ENCODE measurements at places on chromosomes 12 and 14. TPM values are rescaled to one million over a fixed set of nuclear protein-coding genes. Genes with fewer than 3 reads are reported as not detected.

TTC6 gene
- not detected for total RNA-seq

SRGAP1 gene
- 16.3 TPM for total RNA-seq

GOLGA3 gene
- 83.4 TPM for total RNA-seq

AICDA gene
- total RNA-seq = not detected

CALCOCO1 gene
- 70.9 TPM for total RNA-seq

LHX5 gene
- not detected for total RNA-seq

AQP5 gene
- total RNA-seq = 0.67 TPM

LPAR5 gene
- total RNA-seq = not detected

NID2 gene
- 56.7 TPM for total RNA-seq

KRT72 gene
- total RNA-seq = not detected

NPAS3 gene
- 0.13 TPM for total RNA-seq

MED6 gene
- 41.5 TPM for total RNA-seq

SUPT16H gene
- total RNA-seq = 100 TPM

GRCh38 chr12:26264215-26264838 lies 69.0 kb downstream of the SSPN start:
- H3K4me1 ChIP-seq = no peaks in the 10 kb centered on the region
- H3K4me3 ChIP-seq = no peak overlapping the region
- H3K36me3 ChIP-seq = no peaks in the 10 kb centered on the region
- peaks cover 3% of the 10 kb centered on the region for H3K27me3 ChIP-seq
- H3K27ac ChIP-seq = no peak overlapping the region
- DNase-seq = no peak

- peak overlapping the region; percentile 54 for H3K27ac ChIP-seq
- H3K4me1 ChIP-seq = peaks cover 50% of the 10 kb centered on the region
- no peaks in the 10 kb centered on the region for H3K27me3 ChIP-seq
- DNase-seq = no peak
- no peak overlapping the region for H3K4me3 ChIP-seq
Measured at GRCh38 chr12:46438256-46438655, 65.7 kb upstream of the SLC38A2 start.

DNA sequence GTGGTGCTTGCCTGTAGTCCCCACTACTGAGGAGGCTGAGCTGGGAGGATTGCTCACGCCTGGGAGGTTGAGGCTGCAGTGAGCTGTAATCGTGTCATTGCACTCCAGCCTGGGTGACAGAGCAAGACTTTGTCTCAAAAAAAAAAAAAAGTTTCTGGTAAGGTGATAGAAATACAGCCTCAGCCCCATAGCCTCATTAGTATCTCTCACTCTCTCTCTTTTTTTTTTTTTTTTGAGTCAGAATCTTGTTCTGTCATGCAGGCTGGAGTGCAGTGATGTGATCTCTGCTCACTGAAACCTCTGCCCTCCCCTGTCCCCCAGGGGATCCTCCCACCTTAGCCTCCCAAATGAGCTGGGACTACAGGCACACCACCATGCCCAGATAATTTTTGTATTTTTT lies 19.2 kb downstream of the MTHFD1 start:
- H3K36me3 ChIP-seq = peaks cover under 1% of the 10 kb centered on the region
- H3K4me1 ChIP-seq = no peaks in the 10 kb centered on the region
- H3K27me3 ChIP-seq = no peaks in the 10 kb centered on the region
- H3K4me3 ChIP-seq = no peak overlapping the region

- no peaks in the 10 kb centered on the region for H3K36me3 ChIP-seq
- H3K27ac ChIP-seq = no peak overlapping the region
- peaks cover 84% of the 10 kb centered on the region for H3K27me3 ChIP-seq
- no peak overlapping the region for H3K4me3 ChIP-seq
- DNase-seq = no peak
Measured at GRCh38 chr12:57735952-57736740, 2.4 kb downstream of the AGAP2 start.

- peak overlapping the region; percentile 92 for H3K27ac ChIP-seq
- peaks cover 18% of the 10 kb centered on the region for H3K4me1 ChIP-seq
- no peak for DNase-seq
- no peaks in the 10 kb centered on the region for H3K27me3 ChIP-seq
- peak overlapping the region; percentile 50 for H3K4me3 ChIP-seq
Measured at GRCh38 chr14:39267608-39268005, 33.9 kb downstream of the MIA2 start.

DNA sequence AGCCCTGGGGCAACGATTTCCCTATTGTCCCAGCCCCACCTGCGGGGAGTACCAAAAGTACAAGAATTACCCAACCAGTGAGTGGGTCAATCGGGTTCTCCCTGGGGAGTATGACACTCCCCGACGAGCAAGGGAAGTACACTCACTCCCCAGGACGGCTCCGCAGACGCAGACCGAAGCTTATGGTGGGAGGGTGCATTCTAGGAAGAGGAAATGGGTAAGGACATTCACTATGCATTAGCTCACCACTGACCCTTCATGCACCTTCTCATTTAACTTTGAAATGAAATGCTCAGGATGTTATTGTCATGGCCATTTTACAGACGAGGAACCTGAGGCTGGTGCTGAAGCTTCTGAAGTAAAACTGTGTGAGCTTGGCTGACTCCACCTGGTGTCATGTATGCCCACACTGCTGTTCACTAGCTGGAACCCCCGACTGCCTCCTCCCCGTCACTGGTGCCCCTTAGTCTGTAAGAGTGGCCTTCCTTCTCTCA lies 45.8 kb upstream of the TMED10 start:
- no peaks in the 10 kb centered on the region for H3K36me3 ChIP-seq
- no peaks in the 10 kb centered on the region for H3K27me3 ChIP-seq

- no peaks in the 10 kb centered on the region for H3K4me1 ChIP-seq
- no peak for DNase-seq
- no peaks in the 10 kb centered on the region for H3K36me3 ChIP-seq
- H3K4me3 ChIP-seq = no peak overlapping the region
Measured at GRCh38 chr14:63076488-63076887, 31.2 kb upstream of the KCNH5 start.

DNA sequence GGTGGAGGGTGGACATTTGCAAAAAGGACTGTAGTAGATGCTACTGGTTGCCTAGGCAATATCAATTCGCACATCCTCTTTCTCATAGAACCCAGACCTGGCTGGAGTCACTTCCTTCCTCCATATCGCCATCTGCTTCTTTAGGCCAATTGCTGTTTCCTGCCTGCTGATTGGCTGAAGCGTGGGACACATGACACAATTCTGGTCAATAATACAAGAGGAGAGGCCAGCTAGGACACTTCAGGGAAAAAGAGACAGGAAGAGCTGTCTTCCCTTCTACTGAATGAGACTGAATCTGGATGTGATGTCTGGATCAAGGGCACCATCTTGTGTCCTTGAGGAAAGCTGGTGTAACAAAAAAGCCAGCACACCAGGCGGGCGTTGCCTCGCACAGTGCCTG lies 53.8 kb downstream of the TRPV4 start:
- H3K4me1 ChIP-seq = no peaks in the 10 kb centered on the region
- no peak overlapping the region for H3K27ac ChIP-seq
- H3K4me3 ChIP-seq = no peak overlapping the region
- DNase-seq = no peak

DNA sequence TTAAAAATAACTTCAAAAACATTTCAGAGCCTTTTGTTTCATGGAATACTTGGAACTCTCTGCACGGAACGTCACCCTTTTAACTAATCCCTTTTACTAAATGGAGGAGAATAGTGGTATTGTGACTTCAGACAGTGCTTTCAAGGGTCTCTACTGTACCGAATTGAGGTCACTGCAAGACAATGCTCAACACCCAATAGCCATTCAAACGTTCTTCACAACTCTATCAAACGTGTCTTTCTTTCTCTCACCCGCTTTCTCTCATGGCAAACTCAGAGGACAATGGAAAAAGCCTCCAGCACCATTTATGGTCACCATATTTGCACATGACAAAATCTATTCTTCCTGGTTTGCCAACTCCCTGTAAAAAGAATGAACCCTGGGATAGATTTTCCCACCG lies 132.1 kb upstream of the SOX5 start:
- H3K36me3 ChIP-seq = no peaks in the 10 kb centered on the region
- H3K4me1 ChIP-seq = no peaks in the 10 kb centered on the region
- no peak overlapping the region for H3K4me3 ChIP-seq
- no peak for DNase-seq
- peaks cover 2% of the 10 kb centered on the region for H3K27me3 ChIP-seq
- no peak overlapping the region for H3K27ac ChIP-seq

DNA sequence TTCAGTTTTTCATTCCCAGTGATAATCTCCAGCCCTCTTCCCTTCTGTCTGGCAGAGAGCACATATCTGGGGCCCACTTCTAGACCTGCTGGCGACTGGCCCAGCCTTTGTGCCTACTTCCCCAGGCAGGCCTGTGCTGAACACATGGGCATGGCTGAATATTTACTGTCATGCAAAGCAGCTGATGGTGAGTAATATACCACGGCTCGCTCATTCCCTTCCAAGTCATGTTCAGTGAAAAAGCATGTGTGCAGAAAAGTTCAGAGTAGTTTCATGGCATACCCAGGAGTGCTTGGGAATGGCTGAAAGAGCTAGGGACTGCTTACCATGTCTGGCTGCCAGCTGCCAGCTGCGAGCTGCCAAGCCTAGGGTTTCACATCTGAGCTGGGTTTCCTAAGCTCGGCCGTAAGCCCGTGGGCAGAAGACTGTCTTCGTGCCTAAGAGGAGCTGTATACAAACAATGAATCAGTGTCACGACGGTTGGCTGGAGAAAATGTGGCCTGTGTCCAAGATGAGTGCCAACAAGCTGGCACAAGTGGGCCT lies 179.9 kb upstream of the PELI2 start:
- no peaks in the 10 kb centered on the region for H3K4me1 ChIP-seq
- peaks cover 4% of the 10 kb centered on the region for H3K27me3 ChIP-seq
- DNase-seq = peak; percentile 24
- H3K4me3 ChIP-seq = no peak overlapping the region
- no peak overlapping the region for H3K27ac ChIP-seq

- no peaks in the 10 kb centered on the region for H3K36me3 ChIP-seq
- no peaks in the 10 kb centered on the region for H3K27me3 ChIP-seq
- no peak overlapping the region for H3K4me3 ChIP-seq
- no peak for DNase-seq
- peaks cover 6% of the 10 kb centered on the region for H3K4me1 ChIP-seq
- no peak overlapping the region for H3K27ac ChIP-seq
Measured at GRCh38 chr12:120085920-120086645, 30.5 kb downstream of the RAB35 start.

DNA sequence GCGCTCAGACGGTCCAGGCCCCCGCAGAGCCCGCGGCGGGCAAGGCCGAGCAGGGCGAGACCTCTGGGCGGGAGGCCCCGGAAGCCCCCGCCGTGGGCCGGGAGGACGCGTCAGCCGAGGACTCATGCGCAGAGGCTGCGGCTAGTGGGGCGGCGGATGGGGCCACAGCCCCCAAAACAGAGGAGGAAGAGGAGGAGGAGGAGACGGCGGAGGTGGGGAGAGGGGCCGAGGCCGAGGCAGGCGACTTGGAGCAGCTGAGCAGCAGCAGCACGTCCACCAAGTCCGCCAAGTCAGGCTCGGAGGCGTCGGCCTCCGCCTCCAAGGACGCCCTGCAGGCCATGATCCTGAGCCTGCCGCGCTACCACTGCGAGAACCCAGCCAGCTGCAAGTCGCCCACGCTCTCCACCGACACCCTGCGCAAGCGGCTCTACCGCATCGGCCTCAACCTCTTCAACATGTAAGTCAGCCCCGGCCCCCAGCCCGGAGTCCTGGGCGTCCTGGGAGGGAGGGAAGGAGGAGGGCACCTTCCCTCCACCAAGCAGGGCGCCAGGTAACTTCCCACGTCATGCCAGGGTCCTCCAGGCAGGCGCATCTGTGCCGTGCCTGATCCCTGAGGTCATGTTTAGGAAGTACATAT lies 72.4 kb downstream of the IQSEC3 start:
- DNase-seq = no peak
- H3K27ac ChIP-seq = no peak overlapping the region
- H3K27me3 ChIP-seq = peaks cover 34% of the 10 kb centered on the region
- no peak overlapping the region for H3K4me3 ChIP-seq
- no peaks in the 10 kb centered on the region for H3K36me3 ChIP-seq
- no peaks in the 10 kb centered on the region for H3K4me1 ChIP-seq

GRCh38 chr14:21220874-21221477 lies 48.3 kb downstream of the HNRNPC start:
- peaks cover 40% of the 10 kb centered on the region for H3K4me1 ChIP-seq
- peaks cover 7% of the 10 kb centered on the region for H3K36me3 ChIP-seq
- DNase-seq = no peak
- no peak overlapping the region for H3K27ac ChIP-seq

DNA sequence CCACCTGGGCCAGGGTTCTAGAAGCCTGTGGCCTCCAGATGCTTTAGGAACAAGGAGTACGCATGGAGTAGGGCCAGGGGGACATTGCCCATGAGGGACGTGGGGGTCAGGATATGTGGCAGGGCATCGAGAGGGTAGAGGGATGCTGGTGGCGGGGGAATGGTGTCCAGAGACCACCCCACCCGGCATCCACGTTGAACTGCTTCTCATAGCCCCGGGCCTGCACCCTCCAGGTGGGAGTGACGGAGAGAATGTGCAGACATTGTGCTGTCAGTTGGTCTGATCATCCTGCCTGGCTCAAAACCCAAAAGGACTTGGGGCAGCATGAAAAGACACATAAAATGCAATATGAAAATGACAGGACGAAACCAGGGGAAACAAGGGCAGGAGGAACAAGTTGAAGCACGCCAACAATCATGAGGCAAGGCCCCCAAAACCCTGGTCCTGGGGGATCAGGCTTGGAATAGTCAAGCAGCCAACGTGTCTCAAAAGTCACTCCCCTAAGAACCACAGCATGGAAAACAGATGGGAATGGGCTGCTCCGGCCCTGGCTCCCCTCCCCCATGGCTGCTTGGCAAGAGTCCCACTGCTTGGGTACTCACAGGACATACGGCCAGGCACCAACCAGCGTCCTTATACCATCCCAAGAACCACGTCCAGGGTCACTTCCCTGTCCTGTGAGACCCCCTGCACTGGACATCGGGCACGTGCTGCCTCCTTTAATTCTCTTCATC lies 117.9 kb downstream of the DICER1 start:
- no peak overlapping the region for H3K4me3 ChIP-seq
- no peak for DNase-seq
- H3K27me3 ChIP-seq = no peaks in the 10 kb centered on the region
- H3K27ac ChIP-seq = no peak overlapping the region
- H3K4me1 ChIP-seq = peaks cover 2% of the 10 kb centered on the region
- no peaks in the 10 kb centered on the region for H3K36me3 ChIP-seq

GRCh38 chr12:123358035-123358434 lies 6.6 kb downstream of the SBNO1 start:
- no peaks in the 10 kb centered on the region for H3K27me3 ChIP-seq
- no peak overlapping the region for H3K4me3 ChIP-seq
- H3K36me3 ChIP-seq = no peaks in the 10 kb centered on the region
- H3K4me1 ChIP-seq = no peaks in the 10 kb centered on the region
- H3K27ac ChIP-seq = no peak overlapping the region

DNA sequence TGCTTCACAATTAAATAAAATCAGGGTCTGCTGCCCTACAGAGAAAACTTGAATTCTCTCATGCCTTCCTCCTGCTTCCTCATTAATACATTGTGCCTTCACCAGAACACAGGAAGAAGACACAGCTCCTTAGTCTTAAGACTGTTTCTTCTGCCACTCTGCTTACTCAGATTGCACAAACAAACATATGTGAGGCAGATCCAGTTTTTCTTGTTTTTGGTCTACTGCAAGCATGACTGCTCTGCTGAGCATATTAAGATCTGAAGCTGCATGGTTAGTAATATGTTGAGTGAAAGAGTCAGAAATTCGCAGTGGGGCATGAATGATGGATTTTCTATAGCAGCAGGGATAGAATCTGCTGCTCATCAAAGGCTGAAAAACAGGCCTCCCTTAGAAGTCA lies 321.1 kb upstream of the STXBP6 start:
- no peaks in the 10 kb centered on the region for H3K4me1 ChIP-seq
- H3K36me3 ChIP-seq = no peaks in the 10 kb centered on the region
- DNase-seq = no peak
- H3K27me3 ChIP-seq = peaks cover 2% of the 10 kb centered on the region
- no peak overlapping the region for H3K4me3 ChIP-seq
- no peak overlapping the region for H3K27ac ChIP-seq

GRCh38 chr12:53738406-53739213 lies 11.4 kb upstream of the CALCOCO1 start:
- DNase-seq = no peak
- H3K4me3 ChIP-seq = no peak overlapping the region
- H3K27me3 ChIP-seq = peaks cover 68% of the 10 kb centered on the region
- no peak overlapping the region for H3K27ac ChIP-seq
- H3K4me1 ChIP-seq = no peaks in the 10 kb centered on the region
- H3K36me3 ChIP-seq = no peaks in the 10 kb centered on the region
